Activated T-helper 1 cell treated with anti-CD3 and anti-CD28 coated beads, Interleukin-2, amount 50 U/mL, for 16 hours (primary cell): ENCODE measurements at places on chromosomes 6 and 20.

DNA sequence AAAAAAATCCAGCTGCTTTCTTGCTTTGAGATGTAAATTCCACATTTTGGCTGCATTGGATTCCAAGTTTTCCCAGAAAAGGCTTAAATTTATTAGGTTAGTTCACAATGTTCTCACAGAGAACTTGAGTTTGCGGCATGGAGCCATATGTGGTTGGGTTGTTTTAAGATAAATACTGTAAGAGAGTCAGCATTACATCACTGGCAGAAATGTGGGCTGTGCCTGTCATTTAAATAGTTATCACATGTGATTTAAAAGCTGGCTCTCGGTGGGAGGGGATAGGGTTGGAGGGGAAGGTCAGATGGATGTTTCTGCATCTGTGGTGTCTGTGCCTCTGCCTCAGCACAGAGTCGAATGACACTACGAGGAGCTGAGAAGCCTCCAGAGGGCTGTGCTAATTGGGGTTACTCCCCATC lies 73.8 kb upstream of the SCP2D1 start:
- DNase-seq = no peak

DNA sequence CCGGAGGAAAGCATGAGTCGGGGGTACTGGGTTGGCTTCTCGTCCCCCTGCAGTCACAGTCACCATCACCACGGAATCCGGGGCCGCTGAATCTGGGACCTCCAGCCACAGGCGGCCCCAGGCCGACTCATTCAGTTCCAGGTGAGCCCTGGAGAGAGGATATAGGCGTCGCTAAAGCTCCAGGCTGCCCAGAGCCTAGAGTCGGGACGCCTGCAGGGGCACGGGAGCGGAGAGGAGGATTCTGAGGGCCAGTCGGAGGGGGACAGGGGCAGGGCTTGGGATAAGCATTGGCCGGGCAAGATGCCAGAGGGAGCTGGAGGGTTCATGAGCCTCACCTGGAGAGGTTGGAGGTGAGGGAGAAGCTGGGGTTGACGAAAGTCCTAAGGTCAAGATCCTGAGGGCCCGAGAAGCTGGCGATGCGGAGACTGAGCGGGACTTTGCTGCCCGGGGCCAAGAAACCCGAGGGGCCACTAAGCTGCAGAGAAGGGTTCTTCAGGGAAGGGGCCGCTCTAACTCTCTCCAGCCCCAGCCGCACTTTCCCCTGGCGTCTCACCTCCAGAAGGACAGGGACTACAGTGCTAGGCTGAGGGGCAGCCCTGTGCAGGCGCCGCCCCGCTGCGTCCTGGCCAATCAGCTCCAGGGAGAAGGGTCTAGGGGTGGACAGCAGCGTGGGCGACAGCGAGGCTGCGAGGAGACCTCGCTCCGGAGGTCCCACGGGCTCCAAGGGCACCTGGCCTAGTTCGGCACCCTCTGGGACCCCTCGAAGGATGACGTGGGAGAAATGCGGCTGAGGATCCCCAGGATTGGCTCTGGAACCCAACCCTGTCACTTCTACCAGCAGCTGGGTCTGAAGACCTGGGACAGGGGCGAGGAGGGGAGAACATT lies 3.7 kb downstream of the SAPCD1 start:
- no peak for DNase-seq

DNA sequence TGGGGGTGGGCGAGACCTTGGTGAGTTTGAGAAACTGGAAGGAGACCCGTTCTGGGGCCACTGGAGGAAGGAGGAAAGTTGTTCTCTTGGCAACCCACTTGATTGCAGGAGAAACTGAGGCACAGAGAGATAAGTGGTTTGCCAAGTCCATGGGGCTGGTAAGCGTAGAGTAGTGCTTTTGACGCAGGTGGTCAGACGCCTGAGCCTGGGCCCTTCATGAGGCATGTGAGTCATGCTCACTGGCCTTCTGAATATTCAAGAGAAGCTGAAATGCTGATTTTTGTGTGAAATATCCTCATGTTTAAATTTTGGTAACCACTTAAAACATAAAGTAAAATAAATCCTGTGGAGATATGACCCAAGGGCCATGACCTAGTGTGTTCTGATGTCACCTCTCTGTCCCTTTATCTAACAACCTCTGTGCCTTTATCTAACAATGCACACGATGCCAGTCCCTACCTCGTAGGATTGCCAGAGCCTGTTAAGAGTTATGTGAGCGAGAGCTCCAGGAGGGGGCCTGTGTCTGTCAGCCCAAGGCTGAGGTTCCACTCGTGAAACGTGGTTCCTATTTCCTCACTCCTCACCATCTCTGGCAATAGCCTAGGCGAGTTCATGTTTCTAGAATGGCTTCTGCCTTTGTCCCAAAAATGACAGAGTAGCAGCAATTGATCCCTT lies 32.8 kb upstream of the PMEPA1 start:
- DNase-seq = no peak

- DNase-seq = no peak
These were observed 141.9 kb upstream of the SASH1 start for GRCh38 chr6:148200781-148201180.

DNA sequence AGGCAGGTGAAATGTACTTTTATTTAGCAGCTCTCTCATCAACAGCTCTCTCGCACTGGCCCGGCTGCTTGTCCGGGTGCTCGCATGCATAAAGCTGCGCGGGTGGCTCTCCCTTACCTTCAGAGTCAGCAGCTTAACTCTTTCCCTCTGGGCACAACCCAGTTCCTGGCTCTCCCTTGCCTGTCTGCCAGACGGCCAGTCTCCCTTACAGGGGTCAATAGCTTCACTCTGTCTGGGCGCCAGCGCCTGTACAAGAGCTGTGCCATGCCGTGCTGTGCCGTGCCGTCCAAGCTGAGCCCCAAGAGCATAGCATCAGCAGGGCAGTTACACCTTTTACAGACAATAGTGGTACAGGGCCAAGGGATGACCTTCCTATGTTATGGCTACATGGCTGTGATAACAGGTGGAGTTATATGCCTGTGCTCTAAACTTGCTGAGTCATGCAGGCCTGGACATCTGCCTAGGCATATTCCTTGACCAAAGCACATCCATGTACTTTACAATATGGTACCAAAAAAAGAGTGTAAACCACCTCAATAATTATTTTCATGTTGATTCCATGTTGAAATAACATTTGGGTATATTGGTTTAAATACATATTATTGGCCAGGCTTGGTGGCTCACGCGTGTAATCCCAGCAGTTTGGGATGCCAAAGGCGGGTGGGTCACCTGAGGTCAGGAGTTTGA lies 47.9 kb downstream of the BLTP3A start:
- DNase-seq = no peak

DNA sequence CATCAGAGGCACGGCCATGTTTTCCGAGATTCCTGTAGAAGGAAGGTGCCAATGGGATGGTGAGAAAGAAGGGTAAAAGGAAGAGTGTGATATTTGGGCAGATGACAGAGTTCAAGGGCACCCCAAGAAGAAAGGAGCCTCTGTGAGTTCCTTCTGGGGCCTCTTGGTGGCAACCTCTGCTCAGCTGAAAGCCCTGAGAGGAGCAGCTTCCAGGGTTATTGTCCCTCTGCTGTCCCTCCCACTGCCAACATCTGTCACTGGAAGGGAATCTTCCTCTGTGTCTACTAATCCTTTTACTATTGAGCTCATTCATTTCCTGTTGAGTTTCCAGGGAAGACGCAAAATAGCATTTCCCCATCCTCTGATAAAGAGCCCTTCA lies 40.0 kb upstream of the KCNK16 start:
- no peak for DNase-seq

GRCh38 chr6:163121270-163121669 lies 293.2 kb upstream of the QKI start:
- DNase-seq = no peak

GRCh38 chr6:160305926-160306713 lies 42.1 kb upstream of the SLC22A3 start:
- no peak for DNase-seq

DNA sequence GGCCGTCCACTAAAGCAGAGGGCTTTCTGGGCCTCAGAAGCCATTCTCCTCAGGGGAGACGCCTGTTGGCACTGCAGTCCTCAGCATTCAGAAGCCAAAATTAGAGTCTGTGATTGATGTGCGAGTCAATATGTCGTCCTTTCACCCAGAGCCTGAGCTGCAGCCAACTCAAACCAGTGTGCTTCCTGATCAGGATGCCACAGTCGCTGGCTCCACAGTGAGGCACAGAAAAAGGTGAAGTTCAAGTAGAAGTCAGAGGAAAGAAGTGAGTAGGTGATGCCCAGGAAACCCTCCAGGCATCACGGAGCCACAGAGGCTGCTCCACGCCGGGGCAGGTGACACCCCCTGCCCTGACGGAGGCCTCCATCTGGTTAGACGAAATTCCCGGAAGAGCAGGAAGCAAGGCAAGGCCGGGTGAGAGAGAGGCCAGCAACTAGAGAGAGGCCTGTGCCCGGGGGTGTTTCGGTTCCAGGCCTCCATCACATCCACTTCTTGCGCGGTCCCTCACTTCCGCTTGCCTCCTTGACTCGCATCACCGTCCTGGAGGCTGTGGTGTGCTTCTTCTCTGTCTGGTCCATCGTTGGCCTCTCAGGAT lies 177.7 kb upstream of the SNX9 start:
- DNase-seq = no peak

DNA sequence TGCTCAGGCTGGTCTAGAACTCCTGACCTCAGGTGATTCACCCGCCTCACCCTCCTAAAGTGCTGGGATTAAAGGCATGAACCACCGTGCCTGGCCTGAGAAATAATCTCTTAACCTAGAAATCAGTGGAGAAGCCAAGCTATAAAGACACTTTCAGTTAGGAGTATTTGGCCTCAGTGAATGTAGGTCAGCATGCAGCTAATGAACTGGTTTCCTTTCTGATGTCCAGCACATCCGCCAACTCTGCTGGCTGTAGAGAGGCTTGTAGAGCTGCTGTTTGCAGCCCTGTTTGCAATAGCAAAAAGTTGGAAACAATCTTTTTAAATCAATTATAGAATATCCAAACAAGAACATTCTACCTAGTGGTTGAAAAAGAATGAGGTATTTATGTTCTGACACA lies 42.4 kb upstream of the ELOVL5 start:
- no peak for DNase-seq

GRCh38 chr6:79441192-79441591 lies 96.0 kb downstream of the LCA5 start:
- DNase-seq = no peak

GRCh38 chr6:137705160-137706082 lies 161.6 kb upstream of the TNFAIP3 start:
- DNase-seq = peak; percentile 47

DNA sequence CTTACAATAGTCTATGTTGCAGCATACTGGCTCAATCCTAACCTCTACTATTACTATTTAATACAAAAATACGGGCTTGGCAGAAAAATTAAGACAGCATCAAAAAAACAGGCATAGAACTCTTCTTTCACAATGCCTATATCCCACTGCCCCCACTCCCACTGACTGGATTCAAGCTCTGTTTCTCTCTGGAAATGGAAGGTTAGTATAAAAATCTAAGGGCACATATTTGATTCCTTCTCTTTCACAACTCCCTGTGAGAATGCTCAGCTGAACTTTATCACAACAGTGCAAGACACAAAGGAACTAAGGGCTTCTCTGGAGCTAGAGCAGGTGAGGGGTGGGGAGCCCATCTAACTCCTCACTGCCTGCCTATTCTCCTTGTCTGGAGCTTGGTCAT lies 258.4 kb upstream of the FAM83B start:
- DNase-seq = no peak

GRCh38 chr6:166005401-166005943 lies 162.2 kb downstream of the TBXT start:
- DNase-seq = no peak

DNA sequence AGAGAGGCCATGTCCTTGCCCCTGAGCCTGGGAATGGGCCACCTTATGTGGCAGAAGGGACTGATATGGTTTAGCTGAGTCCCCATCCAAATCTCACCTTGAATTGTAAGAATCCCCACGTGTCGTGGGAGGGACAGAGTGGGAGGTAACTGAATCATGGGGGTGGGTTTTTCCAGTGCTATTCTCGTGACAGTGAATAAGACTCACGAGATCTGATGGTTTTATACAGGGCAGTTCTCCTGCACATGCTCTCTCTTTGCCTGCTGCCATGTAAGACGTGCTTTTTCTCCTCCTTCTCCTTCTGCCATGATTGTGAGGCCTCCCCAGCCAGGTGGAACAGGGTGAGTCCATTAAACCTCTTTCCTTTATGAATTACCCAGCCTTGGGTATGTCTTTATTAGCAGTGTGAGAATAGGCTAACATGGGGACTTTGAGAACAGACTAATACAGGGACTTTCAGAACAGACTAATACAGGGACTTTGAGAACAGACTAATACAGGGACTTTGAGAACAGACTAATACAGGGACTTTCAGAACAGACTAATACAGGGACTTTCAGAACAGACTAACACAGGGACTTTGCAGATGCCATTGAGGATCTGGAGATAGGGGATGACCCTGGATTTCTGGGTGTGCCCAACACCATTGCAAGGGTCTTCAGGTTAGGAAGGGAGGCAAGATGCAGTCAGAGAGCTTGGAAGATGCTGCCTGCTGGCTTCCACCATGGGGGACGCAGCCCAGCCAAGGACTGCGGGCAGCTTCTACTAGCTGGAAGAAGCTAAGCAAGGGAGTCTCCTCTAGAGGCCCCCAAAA lies 86.9 kb downstream of the RAMACL start:
- DNase-seq = no peak

GRCh38 chr6:118739696-118740353 lies 88.4 kb upstream of the CEP85L start:
- no peak for DNase-seq
